ENCODE measurements at places on chromosomes 2 and 18.
A peak's percentile ranks its signal among the peaks of the same experiment; 100 is the strongest.

- DNase-seq = no peak
These were observed 756.1 kb upstream of the KLHL29 start for GRCh38 chr2:22628906-22629305.

DNA sequence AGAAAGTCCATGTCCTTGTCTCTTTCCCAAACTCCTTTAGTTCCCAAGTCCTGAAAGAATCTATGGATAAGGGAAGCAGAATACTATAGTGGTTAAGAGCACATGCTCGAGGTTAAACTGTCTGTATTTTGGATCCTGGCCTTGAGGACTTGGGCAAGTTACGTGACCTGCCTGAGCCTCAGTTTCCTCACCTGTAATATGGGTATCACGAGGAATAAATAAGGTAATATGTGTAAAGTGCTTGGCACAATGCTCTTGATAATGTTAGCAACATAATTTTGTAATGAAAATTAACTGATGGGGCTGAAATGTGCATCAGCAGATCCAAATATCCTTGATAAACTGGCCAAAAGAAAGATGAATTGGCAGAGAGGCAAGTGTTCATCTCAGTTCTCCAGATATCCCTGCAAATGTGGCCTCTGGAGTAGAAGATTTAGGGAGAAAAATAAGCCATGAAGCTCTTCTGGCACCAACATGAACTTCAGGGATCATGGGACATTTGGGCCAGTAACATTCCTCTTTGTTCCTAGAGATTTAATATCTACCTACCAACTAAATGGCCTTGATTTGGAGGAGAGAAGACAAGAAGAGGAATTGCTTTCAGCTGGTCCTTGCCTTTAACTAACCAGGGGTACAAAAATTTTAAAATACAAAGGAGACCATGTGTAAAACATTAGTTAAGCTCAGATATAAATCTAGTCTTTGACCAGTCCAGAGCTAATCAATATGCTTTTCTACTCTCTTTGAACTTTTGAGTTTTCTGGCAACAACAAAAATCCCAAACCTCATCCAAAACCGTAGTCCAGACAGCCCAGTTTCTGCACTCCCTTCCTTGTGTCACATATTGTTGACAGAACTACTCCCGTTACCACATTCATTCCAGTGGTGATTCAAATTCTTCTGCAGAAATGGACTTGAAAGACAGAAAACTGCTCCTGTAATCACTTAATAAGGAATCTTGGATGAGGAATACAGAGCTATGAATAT lies 52.7 kb upstream of the EML4 start:
- DNase-seq = no peak

- no peak for DNase-seq
These were observed 8.2 kb downstream of the FAM110C start for GRCh38 chr2:38155-38554.

DNA sequence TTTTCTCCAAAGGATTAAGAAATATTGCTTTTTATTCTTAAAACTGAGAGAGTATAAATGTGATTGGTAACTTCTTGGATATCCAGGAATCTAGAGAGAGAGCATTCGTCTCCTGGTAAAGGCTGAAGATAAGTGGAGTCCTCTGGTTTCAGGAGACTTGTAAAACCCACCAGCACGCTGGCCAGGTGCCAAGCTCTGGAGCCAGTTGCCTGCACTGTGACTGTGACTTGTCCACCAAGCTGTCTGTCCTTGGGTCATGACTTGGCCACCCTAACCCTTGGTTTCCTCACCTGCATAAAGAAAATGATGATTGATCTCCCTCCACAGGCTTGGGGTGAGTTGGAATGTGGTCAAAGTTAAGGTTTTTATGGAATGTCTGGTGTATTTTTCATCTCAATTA lies 185.4 kb upstream of the NCKAP5 start:
- DNase-seq = no peak

GRCh38 chr2:205003288-205003687 lies 458.0 kb downstream of the PARD3B start:
- no peak for DNase-seq

DNA sequence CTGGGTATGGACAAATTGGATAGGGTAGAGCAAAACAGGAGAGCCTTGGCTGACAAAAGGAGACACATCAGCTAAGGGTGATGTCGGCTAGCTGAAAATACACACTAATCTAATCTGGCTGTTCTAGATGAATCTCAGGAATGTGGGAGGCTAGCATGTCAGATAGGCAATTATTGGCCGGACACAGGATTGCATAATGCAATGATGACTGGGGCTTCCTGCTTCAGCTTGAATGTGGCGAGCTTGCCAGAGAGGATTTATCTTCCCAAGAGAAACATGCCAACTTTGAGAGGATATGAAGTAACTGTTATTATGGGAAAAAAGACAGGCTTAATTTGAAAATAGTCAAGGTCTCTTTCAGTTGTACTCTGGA lies 102.4 kb downstream of the TRIB2 start:
- DNase-seq = peak; percentile 80

GRCh38 chr2:189144700-189145211 lies 34.8 kb downstream of the COL5A2 start:
- DNase-seq = no peak

- DNase-seq = peak; percentile 47
These were observed 296.3 kb upstream of the KCNJ3 start for GRCh38 chr2:154402213-154402612.

DNA sequence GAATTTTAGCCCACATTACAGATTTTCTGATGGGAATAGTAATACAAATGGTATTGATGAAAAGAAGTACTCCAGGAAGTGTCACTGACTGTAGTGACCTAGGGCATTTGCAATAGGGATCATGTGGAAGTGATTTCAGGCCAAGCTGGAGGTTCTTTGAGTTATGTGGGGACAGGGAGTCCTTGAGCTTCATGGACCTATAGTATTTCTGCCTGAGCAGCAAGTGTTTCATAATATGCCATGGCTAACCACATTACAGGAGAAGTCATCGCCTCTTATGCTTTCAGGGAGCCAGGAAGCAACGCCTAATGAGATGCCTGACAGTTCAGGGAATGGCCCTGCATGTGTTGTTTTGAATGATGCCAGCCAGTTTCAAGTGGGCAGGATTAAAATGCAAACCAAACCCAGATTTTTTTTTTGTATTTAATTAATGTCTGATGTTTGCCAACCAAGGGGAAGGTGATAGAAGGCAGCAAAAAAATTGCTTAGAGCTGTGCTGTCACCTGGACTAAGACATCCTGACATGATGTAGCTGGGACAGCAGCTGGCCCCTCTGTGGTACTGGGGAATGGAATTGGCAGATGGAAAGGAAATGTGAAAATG lies 109.5 kb downstream of the RAPGEF4 start:
- DNase-seq = no peak

DNA sequence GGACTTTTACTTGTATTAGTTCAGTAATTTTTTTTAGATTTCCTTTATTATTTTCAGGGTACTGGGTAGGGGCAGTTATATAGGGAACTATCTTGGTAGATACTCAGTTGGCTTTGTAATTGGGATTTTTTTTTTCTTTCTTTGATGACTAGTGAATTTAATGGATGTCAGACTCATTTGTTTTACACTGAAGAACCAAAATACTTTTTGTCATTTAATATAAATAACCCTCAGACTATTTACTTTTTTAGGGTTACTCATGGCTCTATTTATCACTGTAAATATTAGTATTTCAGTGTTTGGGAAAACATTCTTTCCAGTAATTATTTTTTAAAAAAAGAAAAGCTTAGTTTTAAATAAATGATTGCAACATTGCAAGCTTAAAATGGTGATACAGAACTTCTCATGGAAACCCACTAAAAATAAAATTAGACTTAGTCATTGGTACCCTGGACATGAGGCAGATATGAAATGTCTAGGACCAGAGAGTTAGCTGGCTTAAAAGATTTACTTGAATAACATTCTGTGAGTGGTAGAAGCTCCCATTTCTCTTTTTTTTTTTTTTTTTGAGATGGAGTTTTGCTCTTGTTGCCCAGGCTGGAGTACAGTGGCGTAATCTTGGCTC lies 74.4 kb upstream of the CYP20A1 start:
- peak; percentile 6 for DNase-seq

GRCh38 chr18:37668971-37669747 lies 103.6 kb upstream of the CELF4 start:
- DNase-seq = no peak
